ENCODE measurements at places on chromosomes 3 and 15. TPM values are rescaled to one million over a fixed set of nuclear protein-coding genes. Genes with fewer than 3 reads are reported as not detected.

Gene CPA3
- not detected for total RNA-seq

Gene CCR1
- total RNA-seq: 0.15 TPM

Gene PYDC2
- not detected for total RNA-seq

Gene MEGF11
- total RNA-seq: 6.2 TPM

Gene TMEM108
- total RNA-seq: 0.25 TPM

Gene CRTAP
- 99.3 TPM for total RNA-seq

Gene TLE3
- 12.9 TPM for total RNA-seq

Gene TLR9
- not detected for total RNA-seq

Gene POLR2M
- 35.8 TPM for total RNA-seq

Gene CYP1A2
- not detected for total RNA-seq

Gene ZNF717
- 17.7 TPM for total RNA-seq

Gene ZDHHC23
- 14.6 TPM for total RNA-seq

Gene ITIH1
- not detected for total RNA-seq

Gene LDHAL6B
- not detected for total RNA-seq

Gene TMCO5A
- not detected for total RNA-seq

Gene TNFSF10
- 398 TPM for total RNA-seq

Gene ISY1
- total RNA-seq: 18.7 TPM

Gene TMC3
- not detected for total RNA-seq

Gene ACP3
- not detected for total RNA-seq

Gene CHRFAM7A
- total RNA-seq: 4.7 TPM

Gene IDH3A
- 47.2 TPM for total RNA-seq

GRCh38 chr3:67357610-67358458 lies 296.6 kb downstream of the SUCLG2 start:
- peak; percentile 54 for DNase-seq

DNA sequence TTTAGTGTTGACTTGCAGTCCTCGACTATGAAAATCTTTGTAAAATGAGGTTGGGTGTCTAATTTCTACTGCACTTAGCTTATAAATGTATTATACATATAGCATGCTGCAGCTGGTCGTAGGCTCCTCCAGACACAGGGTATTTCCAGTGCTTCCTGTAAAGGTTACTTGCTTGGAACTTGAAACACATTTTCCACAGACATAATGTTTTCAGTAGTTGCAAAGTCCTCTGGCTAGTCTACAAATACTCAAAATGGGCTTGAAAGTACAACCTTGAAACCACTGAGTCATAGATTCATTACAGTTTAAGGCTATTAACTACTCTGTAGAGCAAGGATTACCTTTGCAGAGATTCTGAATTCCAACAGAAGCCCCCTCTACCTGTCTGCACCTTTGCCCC lies 464.1 kb downstream of the RAP2B start:
- no peak for DNase-seq

- DNase-seq: no peak
These were observed 19.4 kb upstream of the VEPH1 start for GRCh38 chr3:157522648-157523047.

- DNase-seq: peak; percentile 46
These were observed 465.8 kb downstream of the FOXP1 start for GRCh38 chr3:71117572-71118247.

DNA sequence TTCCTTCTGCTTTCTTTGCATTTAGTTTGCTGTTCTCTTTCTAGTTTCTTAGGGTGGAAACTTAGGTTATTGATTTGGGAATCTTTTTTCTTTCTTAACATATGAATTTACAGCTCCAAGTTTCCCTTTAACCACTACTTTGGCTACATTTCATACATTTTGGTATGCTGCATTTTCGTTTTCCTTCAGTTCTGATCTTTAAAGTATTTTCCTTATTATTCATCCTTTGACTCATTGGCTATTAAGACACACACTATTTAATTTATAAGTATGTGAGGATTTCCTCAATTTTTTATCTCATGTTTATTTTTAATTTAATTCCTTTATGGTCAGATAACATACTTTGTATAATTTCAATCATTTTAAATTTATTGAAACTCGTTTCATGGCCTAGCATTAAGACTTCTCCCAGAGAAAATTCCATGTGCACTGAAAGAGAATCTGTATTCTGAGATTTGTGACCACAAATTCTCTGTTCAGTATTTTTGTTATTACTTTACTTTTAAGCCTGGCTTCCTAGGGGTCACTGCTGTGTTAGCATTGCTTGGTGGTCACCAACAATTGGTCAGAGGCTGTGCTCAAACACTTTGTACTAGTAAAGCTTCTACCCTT lies 87.7 kb downstream of the CFAP20DC start:
- DNase-seq: no peak

GRCh38 chr3:72042397-72043203 lies 257.7 kb upstream of the PROK2 start:
- DNase-seq: peak; percentile 99

DNA sequence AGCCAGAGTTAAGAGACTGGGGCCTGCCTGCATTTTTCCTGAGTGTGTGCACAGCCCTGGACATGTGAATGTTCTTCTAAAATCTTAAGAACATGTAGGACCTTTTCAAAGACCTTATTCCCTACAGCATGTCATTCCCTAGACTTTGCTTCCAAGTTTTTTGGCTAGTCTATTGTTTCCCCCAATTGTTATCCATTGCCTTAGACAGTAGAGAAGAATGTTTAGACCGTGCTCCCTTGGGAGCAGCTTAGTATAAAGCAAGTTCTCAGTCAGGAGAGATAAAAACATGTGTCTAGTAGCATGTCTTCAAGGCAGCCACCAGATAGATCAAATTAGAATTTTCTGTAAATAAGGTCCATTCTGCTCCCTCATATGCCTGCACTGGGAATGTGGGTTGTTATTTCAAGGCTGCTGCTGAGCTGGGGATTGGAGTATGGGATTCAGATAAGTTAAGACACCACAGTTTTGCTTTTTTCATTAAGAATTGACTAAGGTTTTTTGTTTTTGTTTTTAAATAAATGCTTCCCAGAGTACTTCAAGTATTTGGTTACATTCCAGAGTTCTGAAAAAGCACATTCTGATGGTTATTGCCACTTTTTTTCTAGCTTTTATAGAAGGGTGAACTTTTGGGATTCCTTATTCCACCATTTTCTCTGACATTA lies 246.7 kb downstream of the RORA start:
- DNase-seq: no peak

DNA sequence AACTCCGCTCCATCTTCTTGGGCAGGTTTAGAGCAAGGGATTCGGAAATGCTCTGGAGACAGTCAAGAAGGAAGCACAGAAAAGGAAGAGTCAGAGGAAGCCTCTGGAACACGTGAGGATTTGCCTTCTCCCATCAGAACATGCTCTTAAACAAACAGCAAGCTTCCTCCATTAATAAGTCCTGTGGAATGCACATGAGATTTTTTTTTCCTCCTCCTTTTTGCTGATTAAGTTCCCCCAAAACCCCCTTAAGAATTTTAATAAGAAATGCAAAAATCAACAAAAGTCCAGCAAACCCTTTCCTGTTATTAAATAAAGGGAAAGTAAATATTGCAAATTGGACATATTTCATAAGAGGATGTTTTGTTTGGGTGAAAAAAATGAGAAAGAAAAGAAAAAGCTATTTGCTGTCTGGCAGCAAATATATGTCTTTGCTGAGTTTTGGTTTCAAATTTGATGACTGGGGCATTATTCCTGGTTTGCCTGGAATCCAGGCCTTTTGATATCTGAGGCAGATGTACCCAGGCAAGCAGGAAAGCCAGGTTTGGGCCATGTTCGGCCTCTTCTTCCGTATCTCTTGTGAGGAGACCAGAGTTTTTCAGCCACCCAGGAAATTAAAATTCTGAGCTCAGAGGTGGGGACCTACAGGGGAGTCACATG lies 7.9 kb upstream of the TSEN2 start:
- no peak for DNase-seq

GRCh38 chr3:4751029-4751501 lies 228.2 kb upstream of the BHLHE40 start:
- DNase-seq: peak; percentile 90

- no peak for DNase-seq
These were observed 37.8 kb downstream of the CEMIP start for GRCh38 chr15:80816936-80817335.

DNA sequence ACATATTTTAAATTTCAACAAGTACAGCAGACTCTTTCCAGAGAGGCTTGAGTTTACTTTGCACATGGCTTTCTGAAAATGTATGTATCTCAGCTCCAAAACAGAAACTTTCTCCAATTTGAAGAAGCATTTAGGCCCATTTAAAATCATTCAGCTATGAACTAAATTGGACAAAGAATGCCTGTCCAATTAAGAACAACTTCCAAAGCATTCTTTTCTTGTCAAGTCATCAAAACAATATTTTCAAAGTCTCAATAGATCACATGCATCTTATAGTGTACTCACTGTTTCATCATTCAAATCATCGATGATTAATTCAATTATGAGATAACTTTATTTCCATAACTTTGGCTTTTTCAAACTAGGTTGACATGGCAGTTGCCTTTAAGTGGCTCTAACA lies 95.2 kb downstream of the KBTBD8 start:
- DNase-seq: no peak

GRCh38 chr3:88595026-88595425 lies 445.3 kb downstream of the C3orf38 start:
- no peak for DNase-seq

GRCh38 chr3:115423170-115423569 lies 200.1 kb upstream of the GAP43 start:
- DNase-seq: no peak

GRCh38 chr15:66004618-66005262 lies 135.4 kb downstream of the RAB11A start:
- peak; percentile 39 for DNase-seq

- DNase-seq: no peak
These were observed 5.1 kb upstream of the SPINT1 start for GRCh38 chr15:40838756-40839155.

DNA sequence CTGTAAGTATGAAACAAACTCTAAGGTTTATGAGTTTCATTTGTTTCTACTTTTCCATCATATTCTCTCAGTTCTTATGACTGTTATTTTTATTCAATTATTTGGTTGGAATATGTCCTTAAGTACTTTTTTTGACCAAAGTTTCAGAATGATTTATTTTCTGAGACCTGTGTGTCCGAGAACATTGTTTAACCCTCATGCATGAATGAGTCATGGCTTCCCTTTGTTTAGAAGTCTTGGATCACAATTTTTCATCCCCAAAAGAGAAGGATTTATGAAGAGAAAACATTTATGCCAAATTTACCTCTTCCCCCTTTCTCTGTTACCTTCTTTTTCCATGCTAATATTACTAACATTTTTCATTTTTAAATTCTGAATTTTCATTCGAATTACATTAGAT lies 518.0 kb upstream of the NR2F2 start:
- DNase-seq: peak; percentile 64

GRCh38 chr3:195163719-195164572 lies 107.0 kb downstream of the XXYLT1 start:
- no peak for DNase-seq

DNA sequence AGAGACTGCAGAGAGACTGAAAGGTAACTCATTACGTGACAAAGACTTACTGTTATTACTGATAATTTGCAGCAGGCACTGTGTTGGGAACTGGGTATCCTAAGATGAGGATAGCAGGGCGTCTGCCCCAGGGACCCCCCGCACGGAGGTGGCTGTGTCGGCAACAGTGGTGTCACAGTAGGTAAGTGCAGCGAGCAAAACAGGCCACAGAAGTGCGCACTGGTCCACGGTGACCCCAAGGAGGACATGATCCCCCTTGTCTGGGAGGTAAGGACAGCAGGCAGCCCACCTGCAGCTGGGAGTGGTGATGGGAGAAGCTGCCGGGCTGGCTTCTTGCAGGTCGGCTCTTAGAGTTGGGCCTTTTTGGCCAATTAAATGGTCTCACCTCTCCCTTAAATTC lies 82.9 kb downstream of the FAM43A start:
- no peak for DNase-seq

GRCh38 chr3:59641169-59641899 lies 591.5 kb upstream of the CFAP20DC start:
- no peak for DNase-seq

GRCh38 chr15:85289677-85290365 lies 90.6 kb upstream of the AKAP13 start:
- DNase-seq: peak; percentile 62

DNA sequence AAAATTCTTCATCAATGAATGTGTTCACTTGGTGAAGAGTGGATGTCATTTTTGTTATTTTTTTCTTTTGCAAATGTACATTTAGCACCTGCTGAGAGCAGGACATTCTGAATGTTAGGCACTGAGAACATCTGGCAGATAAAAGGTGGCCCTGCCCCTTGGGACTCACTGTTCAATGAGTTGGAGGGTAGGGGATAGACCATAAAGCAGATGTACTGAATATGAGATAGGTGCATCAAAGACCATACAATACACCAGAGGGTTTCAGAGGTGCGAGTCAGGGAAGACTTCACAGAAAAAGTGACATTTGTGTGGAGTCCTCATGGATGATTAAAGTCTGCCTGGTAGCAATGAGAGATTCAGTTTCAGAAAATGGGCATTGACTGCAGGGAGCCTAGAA lies 34.2 kb downstream of the EEFSEC start:
- DNase-seq: no peak

DNA sequence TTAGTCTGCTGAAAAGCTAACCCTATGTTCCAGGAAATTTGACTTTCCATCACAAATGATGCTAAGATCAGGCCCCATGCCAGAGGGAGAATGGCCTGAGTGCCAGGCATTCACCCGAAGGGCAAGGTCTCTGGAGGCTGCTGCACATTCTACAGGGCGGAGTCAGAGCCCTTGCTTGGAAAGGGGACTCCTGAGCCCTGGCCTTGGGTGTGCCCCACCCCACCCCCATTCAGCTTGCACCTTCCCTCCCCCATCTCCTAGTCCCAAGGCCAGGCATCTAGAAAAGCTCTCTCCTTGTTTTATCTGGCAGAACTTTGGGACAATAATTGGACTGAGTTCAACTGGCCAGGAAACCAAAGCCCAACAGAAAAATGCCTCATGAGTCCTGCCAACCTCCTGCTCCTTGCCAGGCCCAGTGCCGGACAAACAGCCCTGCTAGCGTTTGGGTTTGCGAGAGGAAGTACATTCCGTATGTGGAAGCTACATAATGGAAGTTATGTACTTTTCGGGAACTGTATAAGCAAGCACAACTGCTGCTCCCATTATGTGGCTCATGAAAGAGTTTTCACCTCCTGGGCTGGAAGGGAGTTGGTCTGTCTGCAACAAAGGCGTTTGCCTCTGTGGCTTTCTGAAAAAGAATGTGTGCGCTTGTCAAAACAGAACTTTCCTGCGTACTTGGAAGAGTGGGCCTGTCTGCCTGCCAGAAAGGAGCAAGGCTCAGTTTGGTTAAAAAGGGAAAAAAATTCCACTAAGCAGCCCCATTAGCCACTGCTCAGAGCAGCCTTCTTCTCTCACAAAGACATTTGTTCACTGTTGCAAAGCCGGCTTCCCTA lies 321.5 kb upstream of the CTNNB1 start:
- DNase-seq: peak; percentile 15

DNA sequence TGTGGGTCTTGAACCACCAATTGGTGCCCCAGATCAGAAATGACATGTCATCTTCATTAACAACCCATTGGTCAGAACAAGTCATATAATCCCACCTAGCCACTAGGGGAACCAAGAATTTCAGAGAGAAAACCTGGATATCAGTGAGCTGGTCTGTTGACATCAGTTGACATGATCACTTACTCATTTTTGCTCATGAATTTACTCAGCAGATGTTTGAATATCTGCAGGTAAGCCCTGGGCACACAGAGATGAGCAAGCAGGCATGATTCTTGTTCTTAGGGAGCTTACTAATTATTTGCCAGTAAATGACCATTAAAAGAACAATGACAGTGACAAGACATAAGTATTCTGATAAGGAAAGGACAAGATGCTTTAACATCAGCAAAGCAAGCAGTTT lies 64.3 kb upstream of the PLCL2 start:
- no peak for DNase-seq

- DNase-seq: peak; percentile 33
These were observed 3.6 kb upstream of the MYH15 start for GRCh38 chr3:108513961-108514360.

GRCh38 chr3:165903885-165904630 lies 66.8 kb upstream of the BCHE start:
- peak; percentile 16 for DNase-seq

All from renal cortical epithelial cell (primary cell).